GDM1 (cell line): ENCODE measurements at places on chromosomes 3 and 15.
A peak's percentile ranks its signal among the peaks of the same experiment; 100 is the strongest.

DNA sequence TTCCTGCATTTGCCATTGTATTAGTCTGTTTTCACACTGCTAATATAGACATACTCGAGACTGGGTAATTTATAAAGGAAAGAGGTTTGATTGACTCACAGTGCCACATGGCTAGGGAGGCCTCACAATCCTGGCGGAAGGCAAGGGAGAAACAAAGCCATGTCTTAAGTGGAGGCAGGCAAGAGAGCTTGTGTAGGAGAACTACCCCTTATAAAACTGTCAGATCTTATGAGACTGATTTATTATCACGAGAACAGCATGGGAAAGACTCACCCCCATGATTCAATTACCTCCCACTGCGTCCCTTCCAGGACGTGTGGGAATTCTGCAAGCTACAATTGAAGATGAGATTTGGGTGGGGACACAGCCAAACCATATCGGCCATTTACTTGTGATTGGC is 27.8 kb downstream of the YEATS2 start:
- no peak for DNase-seq

DNA sequence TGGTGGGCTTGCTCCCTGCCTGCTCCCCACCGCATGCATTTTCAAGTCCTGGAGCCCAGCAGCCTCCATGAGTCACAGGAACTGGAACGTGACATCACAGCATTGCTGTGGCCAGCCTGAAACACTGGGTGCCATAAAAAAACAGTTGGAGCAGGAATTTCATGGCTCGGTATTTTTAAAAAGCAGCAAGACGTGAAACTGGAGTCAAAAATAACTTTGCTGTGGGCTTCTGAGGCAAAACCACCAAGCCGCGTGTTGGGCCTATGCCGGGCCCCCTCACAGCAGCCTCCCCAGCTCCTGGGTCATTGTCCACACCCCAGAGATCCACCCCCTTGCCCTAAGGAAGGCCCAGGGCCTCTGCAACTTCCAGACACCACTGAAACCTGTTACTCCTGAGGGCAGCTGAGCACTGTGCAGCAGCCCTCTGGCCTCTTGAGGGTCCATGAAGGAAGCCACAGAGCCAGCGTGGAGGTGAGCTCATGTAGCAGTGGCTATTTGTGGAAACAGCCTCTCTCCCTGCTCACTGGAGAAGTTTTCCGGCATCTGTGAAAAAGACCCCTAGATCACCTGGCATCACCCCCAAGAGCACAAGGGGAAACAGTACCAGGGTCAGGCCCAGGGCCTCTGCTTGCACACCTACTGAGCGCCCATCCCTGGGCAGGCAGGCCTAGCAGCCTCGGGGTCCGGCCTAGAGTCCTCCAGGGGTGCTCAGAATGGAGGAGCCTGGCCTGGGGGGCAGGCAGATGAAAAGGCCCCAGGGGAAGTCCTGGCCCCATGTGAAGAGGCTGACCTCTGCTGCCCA is 34.0 kb upstream of the DUSP7 start:
- DNase-seq: no peak

- DNase-seq: no peak
Observed at GRCh38 chr3:184380627-184381260, 890 bp downstream of the CHRD start.

DNA sequence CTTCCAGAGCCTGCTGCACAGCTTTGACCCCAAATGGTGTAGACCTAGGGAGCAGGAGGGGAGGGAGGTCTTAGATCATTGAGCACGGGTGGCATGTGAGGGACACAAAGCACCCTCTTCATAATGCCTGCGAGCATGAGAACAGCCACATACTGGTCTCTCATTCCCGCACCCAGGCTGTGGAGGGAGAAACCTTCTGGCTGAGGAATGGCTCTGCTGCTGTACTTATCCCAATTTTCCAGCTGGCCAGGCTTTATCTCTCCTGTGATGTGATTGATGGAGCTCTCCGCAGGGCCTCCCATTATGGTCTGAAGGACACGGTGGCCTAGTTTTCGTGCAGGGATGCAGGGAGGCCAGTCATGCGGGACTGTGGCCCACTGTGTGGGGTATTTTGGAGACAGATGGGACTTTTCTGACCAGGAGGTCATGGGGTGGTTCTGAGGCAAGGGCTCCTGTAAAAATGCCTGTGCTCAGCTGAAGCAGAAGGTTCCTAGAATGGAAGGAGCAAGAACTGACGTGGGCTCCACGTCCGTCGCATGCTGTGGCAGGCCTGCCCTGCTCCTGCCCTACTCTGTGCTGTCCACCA is 251.5 kb downstream of the PLCL2 start:
- DNase-seq: no peak

- DNase-seq: no peak
Observed at GRCh38 chr3:127691489-127691888, 18.7 kb downstream of the ABTB1 start.

DNA sequence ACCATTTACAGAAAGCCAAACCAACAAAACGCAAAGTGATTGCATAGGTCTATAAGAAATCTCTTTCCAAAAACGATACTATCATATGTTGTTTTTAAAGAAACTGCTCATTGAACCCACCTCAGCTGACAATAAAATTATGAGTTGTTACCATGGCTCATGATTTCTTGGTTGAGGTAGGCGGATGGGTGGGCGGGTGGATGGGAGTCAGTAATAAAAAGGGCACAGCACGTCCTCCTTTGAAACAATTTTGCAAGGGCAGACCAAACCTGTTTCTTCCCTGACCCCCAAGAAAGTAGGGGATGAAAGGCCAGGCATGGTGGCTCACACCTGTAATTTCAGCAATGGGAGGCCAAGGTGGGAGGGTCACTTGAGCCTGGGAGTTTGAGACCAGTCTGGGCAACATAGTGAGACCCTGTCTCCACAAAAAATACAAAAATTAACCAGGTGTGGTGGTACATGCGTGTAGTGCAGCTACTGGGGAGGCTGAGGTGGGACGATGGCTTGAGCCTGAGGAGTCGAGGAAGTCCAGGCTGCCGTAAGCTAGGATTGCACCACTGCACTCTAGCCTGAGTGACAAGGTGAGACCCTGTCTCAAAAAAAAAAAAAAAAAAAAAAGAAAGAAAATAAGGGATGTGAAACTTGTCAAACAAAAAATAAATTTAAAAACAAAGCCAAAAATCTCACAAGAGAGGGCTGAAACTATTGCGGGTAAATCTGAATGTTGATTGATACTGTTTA is 2.1 kb downstream of the ABHD10 start:
- DNase-seq: no peak

GRCh38 chr3:52721002-52721729 is 15.3 kb downstream of the SPCS1 start:
- DNase-seq: peak; percentile 90

GRCh38 chr15:87656372-87656771 is 600.2 kb downstream of the NTRK3 start:
- DNase-seq: no peak

GRCh38 chr3:8665407-8665896 is 20.9 kb upstream of the SSUH2 start:
- no peak for DNase-seq

GRCh38 chr3:159950156-159950898 is 38.3 kb upstream of the IL12A start:
- DNase-seq: no peak

- DNase-seq: no peak
Observed at GRCh38 chr15:52559022-52559421, 9.8 kb downstream of the ARPP19 start.

DNA sequence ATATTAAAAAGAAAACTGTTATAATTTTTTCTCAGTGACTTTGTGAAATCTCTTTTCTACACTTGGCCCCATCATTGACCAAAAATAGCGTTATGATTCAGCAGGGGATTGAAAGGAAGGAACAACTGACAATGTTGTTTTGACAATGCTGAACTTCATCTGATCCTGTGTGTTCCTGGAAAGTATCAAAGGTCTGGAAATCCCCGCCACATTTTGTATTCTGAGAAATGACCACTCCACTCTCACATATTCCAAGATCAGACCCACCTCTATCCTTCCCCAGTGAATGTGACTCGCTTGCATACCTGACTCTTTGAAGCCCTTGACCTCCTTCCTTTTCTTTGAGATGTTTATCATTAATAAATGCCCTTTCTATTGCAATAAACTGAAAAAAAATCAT is 9.7 kb upstream of the RIOX2 start:
- no peak for DNase-seq

DNA sequence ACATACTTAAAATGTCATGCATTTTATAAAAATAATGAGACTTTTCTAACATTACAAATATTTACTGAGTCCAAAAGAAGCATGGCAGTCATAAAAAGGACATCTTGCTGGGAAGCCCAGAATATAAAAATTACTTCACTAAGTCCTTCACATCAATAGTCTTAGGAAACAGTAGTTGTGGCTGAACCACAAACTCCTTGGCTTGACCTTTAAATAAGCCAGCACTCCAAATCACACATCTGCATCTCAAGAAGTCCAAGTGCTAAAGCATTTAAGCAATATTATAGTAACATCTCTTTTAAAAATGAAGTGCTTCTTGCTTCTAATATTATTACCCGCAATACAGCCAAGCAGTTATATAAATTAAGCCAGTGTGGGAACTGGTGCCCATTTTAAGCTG is 8.8 kb downstream of the CCNL1 start:
- DNase-seq: no peak

DNA sequence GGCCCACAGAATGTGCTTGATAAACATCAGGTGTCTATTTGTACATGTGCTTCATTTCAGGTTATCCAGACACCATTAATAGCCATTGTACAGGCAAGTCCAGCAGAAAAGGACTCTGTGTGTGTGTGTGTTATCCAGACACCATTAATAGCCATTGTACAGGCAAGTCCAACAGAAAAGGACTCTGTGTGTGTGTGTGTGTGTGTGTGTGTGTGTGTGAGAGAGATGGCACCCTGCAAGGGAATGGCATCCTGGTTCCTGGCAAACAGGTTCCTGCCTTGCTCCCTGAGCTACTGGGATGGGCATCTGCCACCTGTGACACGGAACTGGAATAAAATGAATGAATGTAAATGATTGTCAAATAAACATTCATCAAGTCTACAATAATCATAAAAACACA is 11.7 kb downstream of the SUCLG2 start:
- no peak for DNase-seq

- no peak for DNase-seq
Observed at GRCh38 chr3:123561188-123561587, 23.7 kb downstream of the HACD2 start.

DNA sequence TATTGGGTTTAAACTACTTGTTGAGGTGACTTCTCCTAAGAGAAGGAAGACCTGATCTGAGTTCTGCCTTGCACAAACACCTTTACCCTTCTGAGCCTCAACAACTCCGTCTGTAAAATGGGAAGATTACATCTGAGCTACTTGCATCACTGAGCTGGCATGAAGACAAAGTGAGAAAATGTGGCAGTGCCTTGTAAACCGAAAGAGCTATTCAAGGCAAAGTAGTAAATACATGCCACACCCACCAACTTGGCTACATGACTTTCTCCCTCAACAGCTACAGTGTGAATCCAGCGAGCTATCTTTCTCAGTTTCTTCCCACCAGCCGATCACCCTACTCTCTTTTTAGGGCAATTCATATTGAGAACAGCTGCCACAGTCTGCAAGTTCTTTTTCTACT is 148.3 kb downstream of the FOXB1 start:
- DNase-seq: no peak

GRCh38 chr3:46854555-46854991 is 8.7 kb downstream of the MYL3 start:
- DNase-seq: no peak

DNA sequence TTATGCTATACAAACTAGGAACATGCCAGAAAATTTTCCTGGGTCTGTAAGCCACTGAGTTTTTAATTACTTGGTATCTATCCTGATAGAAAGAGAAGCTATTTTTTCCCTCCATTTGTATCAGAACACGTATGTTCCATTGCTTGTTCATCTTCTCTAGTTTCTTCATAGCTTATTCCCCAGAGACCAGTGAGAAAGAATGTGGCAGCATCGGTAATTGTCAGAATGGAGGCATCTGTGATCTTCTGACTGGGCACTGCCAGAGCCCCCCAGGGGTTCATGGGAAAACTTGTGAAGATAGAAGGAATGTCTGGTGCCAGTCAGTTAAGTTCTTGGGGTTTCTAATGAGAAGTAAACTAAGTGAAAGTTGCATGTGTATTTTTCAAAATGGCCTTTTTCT is 720.2 kb upstream of the GOLIM4 start:
- DNase-seq: no peak

DNA sequence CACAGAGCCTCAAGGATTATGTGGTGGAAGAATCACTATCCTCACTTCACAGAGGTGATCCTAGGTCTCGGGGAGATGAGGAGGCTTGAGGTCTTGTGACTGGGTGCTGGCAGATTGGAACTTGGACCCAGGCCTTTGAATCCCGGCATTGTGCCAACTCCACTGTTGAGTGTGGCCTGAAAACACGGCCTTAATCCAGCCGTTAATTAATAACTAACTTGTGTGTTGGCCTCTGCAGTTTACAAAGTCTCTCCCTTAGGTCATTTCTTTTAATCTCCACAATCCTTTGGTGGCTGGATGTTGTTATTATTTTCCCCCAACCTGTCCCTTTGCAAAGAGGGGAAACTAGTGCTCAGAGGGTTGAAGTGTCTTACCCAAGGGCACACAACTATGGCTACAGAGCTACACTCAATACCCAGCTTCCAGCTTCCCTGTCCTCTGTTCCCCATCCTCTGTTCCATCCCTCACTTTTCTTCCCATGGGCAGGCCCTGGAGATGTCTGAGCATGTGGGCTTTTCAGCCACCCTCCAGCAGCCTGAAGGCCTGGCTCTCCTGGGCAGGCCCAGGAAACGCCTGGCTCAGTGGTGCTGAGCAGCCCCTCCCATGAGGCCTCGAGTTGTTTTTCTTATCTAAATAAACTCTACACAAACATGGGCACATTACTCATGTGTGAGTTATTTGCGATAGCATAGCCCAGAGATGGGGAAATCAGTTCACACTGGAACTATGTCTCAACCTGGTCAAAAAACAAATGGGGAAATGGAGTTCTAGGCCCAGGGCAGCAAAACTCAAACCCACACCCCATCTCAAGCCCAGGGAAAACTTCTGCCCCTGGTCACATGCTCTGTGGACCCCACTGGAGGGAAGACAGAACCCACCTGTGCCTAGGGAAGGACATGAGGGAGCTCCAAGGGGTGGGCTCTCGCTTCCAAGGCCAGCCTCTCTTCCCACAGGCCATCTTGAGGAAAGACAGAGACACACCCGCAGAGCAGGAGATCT is 16.8 kb upstream of the SMAD3 start:
- no peak for DNase-seq

DNA sequence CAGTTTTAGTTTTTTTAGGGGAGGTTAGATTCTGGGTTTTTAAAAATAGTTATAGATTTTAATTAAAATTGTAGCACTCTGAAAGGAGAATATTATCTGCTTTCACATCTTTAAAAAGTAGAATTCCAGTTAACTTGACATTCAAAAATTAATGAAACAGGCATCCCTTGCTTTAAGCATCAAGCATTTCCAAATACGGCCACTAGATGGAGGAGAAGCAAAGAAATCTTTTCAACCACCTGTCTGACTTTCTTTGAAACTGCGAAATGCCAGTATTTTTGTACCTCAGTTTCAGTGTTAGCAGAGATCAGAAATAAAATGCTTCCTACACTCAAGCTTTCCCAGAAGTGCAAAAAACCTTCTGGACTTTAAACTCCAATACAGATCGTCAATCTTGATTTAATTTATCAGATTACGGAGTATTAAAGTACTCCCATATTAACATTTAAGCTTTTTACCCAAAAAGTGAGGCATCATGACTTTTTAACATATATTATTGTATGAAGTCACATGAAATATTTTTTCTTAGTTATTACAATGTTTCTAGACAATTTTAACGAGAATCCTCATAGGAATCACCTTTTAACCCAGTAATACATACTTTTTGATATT is 153.3 kb downstream of the P3H2 start:
- peak; percentile 16 for DNase-seq
